ENCODE measurements at places on chromosomes 7 and 10.

DNA sequence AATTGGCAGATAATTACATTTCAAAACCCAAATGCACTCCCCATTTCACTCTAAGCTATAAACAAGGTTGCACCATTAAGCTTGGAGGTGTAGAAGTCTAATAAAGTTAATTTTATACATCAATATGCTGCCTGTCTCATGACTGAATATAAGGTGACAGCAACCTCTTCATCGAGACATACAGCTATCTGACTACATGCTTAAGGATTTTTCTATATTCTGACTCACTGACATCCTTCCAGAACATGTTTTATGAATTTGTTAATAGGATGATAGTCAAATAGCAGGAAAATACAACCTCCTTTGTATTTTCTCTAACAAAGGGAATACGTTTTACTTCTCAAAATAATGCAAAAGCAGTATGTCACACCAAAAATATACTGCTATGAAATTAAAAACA is 76.6 kb downstream of the NRBF2 start:
- peak; percentile 19 for DNase-seq

GRCh38 chr10:11014671-11015445 is 2.8 kb upstream of the CELF2 start:
- no peak for DNase-seq

DNA sequence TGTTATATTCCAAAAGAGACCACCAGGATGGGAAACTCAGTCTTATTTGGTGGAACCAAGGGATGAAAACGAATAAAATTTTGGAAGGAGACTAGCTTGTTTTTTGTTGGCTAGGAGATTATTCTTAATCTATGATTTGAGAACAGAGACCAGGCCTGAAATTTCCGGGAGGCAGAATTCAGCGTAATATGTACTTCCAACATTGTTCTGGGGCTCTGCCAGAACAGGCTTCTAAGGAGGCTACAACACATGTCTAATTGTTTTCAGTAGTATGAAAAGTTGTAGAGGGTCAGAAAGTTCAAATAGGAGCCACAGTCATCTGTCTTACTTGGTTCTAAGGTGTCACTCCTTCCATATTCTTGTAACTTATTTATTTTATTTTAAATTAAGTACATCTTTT is 1.7 kb downstream of the DDX21 start:
- peak; percentile 6 for DNase-seq

DNA sequence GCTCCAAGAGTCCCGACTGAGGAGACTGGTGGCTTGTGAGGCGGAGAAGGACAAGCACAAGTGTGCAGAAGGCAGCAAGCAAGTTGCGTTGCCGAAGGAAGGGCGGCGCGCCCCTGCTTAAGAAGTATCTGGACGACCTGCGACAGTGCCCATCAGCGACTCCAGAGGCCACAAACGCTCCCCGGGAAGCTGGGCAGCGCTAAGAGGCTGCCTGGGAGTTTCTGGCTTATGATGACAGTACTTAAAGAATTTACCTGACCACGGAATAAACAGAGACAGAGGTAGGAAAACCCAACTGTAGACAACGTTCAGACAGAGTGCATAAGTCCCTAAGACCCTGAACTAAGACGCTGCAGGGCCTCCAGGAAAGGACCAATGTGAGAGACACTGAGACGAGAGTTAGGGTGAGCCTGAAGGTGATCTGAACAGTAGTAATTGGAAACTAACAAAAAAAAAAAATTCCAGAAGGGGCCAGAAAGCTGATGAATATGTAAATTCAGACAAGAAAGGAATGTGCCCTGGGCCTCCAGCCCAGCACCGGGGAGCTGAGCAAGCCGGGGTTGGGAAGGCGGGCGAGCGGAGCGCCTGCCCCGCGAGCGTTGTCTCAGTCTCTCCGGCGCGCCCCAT is 1.0 kb downstream of the OSBPL3 start:
- DNase-seq: peak; percentile 75

DNA sequence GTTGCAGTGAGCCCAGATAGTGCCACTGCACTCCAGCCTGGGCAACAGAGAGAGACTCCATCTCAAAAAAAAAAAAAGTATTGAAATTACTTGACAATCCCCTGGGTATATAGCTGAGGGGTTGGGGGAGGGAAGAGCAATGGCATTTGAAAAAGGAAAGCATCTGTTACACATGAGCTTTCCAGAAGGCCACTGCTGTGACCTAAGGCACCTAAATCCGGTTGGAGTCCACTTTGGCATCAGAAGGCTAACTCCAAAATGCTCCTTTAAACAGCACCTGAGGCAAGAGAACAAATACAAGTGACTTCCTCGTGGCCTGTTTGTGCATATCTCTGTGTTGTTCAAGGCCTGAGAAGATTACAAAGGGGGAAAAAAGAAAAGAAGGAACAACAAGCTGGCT is 74.8 kb upstream of the PALS2 start:
- DNase-seq: no peak

DNA sequence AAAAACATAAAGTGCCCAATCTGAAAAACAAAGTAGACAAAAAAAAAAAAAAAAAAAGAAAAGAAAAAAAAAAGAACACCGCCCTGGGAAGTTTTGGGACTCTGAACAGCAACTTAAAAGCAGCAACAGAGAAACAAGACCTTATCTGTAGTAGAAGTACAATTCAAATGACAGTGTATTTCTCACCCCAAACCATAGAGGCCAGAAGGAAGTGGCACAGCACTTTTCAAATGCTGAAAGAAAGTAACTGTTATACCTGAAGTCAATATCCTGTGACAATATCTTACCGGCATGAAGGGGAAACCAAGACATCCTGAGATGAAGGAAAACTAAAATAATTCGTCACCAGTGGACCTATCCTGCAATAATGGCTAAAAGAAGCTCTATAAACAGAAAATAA is 112.1 kb downstream of the DNAJC1 start:
- no peak for DNase-seq

DNA sequence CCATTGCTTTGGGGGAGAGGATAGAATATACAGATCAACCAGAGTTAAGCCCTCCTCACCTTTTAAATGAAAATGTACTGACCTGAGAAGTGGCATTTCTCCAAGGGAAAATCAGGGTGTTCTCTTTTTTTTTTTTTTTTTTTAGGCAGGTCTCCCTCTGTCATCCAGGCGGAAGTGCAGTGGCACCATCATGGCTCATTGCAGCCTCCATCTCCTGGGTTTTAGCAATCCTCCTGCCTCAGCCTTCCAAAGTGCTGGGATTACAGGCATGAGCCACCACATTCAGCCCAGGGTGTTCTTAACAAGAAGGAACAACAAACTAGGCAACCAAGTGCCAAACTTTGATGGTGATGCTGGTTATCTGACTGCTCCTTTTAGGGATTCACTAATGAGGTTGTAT is 111.0 kb downstream of the SVOPL start:
- no peak for DNase-seq

GRCh38 chr7:28332046-28332445 is 80.3 kb upstream of the CREB5 start:
- no peak for DNase-seq

DNA sequence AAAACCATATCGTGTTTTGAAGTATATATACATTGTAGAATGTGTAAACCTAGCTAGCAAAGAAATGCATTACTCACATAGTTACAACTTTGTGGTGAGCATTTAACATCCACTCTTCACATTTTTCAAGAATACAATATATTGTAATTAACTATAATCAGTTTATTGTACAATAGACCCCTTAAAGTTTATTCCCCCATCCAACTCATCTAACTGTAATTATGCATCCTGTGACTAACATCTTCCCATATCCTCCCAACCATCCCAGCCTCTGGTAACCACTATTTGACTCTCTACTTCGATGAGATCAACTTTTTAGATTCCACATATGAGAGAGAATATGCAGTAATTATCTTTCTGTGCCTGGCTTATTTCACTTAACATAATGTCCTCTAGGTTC is 526.4 kb downstream of the KIF20B start:
- DNase-seq: peak; percentile 75
